ENCODE measurements at places on chromosomes 16 and 17.

DNA sequence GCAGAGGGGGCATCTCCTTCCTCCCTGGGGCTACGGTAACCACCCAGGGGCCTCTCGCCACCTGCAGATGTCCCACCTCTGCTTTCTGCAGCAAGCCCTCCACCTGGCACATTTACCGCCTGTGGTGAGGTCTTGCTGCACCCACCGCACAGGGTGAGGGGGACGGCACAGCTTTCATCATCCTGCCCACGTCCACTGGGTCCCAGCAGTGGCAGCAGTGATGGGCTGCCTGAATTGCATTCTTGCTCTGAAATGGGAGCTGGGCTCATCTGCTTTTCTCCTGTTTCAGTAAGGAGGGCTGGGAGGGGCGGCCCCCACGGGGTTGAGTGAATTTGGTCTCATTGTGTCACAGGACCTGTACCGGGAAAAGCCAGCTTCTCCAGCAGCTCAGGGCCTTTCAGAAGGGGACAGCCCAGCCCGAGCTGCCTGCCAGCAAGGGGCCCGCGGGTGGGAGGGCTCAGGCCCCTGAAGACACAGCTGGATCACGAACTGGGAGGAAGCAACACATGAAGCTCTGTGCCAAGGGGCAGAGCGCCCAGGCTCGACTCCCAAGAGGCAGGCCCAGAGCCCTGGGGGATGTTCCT is 12.7 kb downstream of the DNAAF8 start:
- peak; percentile 46 for DNase-seq

DNA sequence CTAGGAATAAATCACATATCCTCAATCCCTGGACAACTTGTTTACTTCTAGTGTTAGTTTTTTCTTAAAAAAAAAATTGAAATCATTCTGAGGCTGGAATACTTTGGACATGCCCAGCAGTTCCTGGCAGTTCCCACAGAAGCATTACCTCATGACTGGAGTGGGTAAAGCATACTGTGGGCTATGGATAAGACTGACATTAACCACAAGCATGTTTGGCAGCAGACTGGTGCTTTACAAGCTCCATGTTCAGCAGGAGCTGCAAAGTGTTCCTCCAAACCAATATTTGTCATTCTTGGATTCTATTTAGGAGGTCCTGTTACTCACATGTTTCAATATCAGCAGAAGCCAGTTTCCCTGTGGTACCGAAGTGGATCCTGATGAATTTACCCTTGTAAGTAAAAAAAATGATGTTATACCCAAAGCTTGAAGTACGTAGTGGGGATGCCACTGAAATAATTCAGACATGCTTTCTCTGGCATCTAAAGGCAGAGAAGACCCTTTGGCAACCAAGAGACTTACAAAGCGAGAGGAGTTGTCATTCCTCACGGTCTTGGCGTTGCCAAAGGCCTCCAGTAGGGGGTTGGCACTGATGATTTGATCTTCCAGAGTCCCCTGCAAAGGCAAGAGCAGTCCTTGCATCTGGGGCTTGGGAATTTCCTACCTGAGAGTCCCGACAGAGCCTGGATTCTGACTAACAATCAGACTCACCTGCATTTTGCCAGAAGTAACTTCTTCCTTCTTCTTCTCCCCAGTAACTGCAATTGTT is 4.9 kb downstream of the MYH1 start:
- DNase-seq, result no peak

DNA sequence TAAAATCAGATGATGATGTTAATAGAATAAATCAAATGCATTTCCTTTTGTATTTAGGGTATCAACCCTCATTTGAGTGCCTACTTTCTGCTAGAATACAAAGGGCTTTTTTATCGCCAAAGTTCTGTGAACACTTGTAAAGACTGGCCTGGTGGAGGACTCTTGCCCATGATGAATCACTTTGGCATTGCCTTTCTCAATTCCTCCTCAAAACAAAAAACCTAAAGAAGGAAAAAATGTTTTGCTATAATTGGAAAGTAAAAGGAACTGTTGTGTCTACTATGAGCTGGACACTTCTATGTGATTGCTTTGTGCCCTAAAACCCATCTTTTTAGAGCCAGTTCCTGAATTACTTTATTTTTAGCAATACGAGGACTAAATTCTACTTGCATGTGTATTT is 13.0 kb upstream of the DHRS11 start:
- no peak for DNase-seq

GRCh38 chr16:83253521-83253920 is 554.3 kb upstream of the HSBP1 start:
- DNase-seq, result no peak

GRCh38 chr17:66775881-66776400 is 59.0 kb upstream of the CACNG5 start:
- peak; percentile 45 for DNase-seq

DNA sequence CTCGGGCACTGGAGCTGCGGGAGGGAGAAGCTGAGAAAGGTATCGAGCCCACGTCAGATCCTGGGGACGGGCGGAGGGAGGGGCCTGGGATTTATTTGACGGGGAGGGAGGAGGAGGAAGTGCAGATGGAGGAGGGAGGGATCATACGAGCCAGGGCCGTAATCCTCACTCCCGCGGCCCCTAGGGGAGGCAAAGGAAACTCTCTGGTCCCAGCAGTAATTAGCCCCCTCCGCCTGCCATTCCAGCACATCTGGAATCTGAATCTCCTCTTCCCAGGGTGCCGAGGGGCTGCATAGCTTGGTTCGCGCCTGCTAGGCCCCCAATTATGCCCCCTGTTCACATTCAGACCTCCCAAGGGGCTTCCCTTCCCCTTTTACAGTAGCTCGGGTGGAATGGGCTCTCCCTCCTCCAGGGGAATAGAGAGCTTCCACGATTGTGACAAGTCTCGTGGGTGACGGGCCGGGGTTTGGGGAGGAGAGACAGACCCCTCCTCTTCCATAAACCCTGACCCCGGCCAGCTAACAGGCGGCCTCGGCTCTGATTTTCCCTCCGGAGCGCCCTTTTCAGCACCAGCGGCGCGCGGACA is at the start of gene SEZ6L2:
TSS of gene SEZ6L2 (minus strand) at position 35 of the 586 bp plus-strand sequence. CDS start 531 bp downstream, outside the sequence.
- DNase-seq, result peak; percentile 66

DNA sequence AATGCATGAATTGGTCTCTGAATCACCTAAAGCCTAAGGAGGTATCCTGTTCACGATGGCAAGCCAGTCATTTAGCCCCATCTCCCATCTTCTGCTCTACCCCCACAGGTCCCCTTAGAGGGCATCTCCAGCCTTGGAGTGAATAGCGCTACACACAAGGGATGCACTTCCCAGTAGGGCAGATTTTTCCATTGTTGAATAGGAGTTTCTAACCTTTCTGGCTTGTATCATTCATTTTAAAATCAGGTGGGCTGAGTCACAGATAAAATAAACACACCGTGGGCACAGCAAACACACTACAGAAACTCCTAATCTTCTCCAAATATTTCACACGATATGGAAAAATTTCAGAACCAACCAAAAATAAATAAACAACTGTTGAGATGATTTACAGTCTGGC is 201.2 kb upstream of the NOG start:
- DNase-seq, result no peak

GRCh38 chr16:87740909-87741424 is 24.8 kb downstream of the KLHDC4 start:
- no peak for DNase-seq

DNA sequence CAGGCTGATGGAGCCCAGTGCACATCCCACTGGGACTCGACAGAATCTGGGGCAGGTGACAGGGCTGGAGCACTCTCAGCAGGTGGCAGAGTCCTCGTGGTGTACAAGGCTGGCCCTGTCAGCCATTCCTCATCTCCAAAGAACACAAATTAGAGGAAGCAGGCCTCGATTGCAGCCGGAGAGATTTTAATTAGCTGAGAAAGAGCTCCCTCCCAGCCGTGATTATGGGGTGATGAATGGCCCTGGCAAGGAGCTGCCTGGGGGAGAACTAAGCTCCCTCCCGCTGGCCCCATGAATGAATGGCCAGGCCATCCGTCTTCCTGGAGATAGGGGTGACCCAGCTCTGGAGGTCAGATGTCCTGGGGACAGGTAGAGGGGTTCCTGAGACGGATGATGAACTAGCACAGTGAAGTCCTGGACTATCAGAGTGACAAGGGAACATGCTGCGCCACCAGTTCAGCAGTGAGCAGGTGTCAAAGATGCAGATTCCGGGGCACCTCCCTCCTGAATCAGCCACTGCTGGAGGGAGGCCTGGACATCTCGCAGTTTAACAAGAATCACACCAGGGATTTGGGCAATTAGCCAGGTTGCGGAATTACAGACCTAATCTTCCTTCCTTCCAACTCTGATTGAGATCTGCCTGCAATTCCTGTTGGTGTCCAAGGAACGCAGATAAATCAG is 35.5 kb downstream of the PIMREG start:
- DNase-seq, result no peak

DNA sequence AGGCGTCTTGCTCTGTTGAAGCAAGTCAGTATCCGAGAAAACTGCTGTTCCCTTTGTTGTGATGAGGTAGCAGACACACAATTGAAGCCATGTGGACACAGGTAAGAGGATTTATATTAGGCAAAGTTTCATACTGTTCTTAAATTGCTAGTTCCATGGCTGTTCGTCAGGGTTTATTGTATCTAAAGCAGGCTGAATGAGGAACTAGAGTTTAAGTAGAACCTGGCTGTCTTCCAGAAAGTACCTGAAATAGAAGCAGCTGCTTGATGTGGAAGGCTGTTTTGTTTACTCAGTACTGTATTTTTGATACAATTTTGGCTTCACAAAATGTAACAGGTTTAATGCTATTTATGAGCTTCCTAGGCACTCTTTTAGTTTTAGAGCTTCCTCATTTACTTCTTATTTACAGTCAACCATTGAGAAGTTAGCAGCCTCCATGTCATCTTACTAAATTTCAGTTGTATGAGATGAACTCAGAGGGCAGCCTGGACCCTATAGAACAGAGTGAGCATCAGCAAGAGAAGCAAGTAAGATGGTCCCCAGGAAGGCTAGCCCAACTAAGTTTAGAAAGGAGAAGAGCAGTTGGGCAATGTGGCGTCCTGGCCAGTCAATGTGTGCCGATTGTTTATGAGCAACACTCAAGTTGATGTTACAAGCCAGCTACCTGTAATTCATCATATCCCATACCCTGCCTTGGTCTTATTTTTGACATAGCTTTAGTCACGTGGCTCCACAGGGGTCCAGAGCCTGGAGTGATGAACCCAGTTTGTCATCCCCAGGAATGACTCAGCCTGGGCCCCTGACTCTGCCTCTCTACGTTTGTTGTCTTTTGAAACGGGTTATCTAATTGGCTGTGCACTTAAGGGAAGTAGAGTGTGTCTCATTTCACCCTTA is 9.7 kb upstream of the ARL2BP start:
- no peak for DNase-seq

GRCh38 chr16:84712801-84713775 is 13.3 kb downstream of the USP10 start:
- DNase-seq, result no peak

DNA sequence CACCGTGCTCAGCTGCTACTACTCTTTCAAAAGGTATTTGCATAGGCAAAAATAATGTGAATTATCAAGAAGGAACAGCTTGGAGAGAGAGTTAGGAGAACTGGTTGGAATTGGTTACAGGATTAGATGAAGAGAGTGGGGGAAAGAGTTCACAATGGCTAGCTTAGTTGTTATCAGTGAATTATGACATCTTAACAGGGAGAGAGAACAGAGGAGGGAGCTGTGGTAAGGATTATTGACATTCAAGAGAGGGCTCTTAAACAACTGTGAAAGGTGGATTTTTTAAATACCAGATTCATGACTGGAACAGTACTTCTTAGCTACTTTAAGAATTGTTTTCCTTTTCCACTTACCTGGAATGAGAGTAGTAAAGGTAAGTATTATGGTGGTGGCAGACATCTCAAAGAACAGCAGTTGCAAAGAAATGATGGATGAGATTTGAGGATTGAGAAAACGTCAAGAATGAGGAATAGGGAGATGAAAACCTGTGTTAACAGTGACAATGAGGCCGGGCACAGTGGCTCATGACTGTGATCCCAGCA is 43.9 kb upstream of the SLC5A11 start:
- DNase-seq, result no peak

DNA sequence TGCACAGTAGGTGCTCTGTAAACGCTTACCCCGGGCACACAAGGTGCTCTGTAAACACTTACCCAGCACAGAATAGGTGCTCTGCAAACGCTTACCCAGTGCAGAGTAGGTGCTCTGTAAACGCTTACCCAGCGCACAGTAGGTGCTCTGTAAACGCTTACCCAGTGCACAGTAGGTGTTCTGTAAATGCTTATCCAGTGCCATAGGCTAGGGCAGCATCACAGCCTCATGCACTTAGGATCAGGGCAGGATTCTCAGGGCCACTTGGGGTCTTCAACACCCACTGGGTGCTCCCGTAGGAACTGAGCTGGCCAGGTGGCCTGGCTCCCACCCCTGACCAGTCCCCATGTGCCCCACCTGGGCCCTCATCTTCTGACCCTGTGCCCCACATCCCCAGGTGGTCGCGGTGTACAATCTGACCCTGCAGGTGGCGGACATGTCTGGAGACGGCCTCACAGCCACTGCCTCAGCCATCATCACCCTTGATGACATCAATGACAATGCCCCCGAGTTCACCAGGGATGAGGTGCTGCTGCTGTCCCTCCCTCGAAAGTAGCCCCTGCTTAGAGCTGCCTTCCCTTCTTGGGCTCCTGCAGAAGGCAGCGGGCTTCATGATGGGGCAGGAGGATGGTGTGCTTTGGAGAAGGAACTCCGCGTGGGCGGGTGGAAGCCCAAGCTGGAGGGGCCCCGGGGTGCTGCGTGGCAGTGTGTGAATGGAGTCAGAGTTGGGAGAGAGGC is 13.1 kb downstream of the SLC22A31 start:
- no peak for DNase-seq

GRCh38 chr17:35257208-35257659 is 14.4 kb downstream of the SLFN5 start:
- DNase-seq, result peak; percentile 87

DNA sequence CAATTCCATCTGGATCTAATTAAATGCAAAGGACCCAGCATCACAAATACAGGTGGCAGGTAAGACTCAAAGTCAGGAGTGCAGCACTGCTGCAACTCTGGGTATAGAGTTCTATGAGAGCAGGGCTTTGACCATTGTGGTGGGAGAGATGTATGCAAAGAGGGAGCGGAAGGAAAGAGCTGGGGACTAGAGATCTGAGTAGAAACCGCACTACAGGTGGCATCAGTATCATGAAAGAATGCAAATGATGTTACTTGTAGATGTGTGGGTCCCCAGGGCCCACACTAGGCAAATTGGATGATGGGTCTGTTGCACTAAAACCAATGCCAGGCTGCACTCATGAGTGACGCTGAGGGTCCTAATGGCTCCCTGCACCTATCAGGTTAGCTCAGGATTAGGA is 287.1 kb upstream of the ASIC2 start:
- DNase-seq, result no peak

DNA sequence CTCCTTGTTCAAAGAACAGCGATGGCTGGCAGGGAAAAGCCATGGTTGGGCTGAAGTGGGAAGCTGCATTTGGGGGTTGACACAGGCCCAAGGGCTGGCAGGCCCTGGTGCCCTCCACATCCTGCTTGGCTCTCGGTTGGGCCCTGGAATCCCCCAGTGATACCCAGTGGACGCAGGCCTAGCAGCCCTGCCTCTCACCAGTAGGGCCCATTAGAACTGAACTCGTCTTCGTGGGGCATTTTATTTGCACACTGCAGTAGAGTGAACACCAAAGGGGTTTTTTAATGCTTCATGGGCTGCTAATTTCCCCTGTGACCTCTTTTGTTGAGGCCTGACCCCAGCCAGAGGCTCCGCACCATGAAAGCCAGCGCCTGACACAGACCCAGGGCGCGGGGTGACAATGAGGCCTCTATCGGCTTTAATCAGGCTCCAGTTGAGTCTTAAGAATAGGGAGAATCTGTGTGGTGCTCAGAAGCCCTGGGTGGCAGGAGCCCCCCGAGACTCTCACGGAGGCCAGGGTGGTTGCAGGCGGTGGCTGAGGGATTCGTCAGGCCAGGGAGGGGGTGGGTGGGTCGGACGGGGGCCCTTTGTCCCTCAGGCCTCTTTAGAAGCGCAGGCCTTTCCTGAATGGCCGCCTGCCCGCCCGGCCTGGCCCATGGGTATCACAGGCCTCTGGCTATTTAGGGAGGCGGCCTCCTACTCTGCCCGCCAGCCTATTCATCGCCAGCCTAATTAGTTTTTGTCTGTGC is 199.3 kb downstream of the NTN1 start:
- no peak for DNase-seq
